Small intestine (tissue), 16 donors: ENCODE measurements at places on chromosomes 6 and 20.

GRCh38 chr20:12068121-12068520, 150.4 kb downstream of the BTBD3 start:
- no peak for DNase-seq

DNA sequence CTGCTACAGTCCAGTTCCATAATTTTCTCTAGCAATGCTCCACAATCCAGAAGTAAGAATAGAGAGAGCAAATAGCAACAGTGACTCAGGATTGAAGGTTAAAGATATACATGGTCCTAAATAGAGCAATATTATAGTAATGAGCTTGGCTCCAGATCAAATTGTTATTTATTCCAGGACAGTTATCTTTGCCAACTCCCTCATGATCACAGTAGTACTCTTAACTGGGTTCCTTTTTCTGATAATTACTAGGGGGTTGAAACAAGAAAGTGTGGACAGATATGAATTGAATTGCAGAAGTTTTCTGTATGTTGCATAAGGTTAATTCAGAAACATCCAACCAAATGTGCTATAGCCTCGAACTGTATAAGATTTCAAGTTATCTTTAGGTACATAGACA, 11.9 kb downstream of the FAM184A start:
- peak; percentile 79 for DNase-seq

DNA sequence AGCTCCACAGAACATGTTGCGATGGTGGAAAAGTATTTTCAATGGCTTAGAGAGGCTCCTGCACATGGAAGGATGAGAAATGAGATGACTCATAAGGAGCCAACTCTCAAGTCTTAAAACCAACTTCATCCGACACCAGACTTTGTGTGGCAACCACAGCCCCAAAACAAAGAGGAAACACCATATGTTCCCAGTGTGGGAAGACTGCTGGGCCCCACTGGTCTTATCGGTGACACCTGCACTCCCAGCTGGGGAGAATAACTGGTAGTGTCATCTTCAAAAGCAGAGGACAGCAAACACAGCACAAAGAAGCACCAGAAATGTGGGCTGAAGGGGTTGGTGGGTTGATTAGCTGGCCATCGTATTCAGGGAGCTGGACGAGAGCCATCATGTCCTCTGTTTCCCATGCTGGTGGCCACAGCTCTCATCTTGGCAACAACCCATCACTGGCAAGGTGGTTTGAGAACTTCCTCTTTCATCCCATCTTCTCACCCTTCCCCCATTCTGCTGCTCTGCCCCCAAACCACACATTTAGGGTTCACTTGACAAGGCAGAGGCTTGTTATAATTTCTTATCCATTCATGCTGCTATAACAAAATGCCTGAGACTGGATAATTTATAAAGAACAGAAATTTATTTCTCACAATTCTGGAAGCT, 46.0 kb upstream of the TASP1 start:
- no peak for DNase-seq

GRCh38 chr6:33983109-33983716, 162.7 kb downstream of the GRM4 start:
- peak; percentile 42 for DNase-seq

DNA sequence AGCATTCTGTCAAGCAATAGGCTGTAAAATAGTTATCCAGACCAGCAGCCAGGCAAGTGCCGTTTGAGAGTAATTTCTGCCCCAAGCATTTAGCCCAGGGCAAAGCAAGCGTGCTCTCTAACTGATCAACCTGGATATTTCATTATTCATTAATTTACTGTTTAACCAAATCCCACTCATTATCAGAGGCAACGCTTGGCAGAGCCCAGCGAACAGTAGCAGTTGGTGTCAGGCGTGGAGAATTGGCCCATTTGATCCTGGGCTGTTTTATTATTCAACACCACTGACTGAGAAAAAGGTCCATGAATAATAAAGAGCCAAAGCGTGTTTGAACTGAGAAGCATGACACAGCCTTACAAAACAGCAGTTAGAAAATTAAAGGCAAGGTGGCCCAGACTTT, 35.3 kb downstream of the TFAP2B start:
- DNase-seq, result no peak
